ENCODE measurements at places on chromosomes 12 and 14. TPM values are rescaled to one million over a fixed set of nuclear protein-coding genes. Genes with fewer than 3 reads are reported as not detected.

ERBB3 gene
- total RNA-seq = 29.6 TPM

DTX1 gene
- not detected for total RNA-seq

C3AR1 gene
- not detected for total RNA-seq

RBM25 gene
- total RNA-seq = 16.8 TPM

FGF6 gene
- total RNA-seq = not detected

LRRK2 gene
- total RNA-seq = 1.1 TPM

POMT2 gene
- total RNA-seq = 9.2 TPM

P2RX2 gene
- total RNA-seq = not detected

ADIPOR2 gene
- 29.2 TPM for total RNA-seq

Data from tracheal epithelial cell (primary cell).